HuH-7 (cell line): ENCODE measurements at places on chromosomes 3 and 15.

DNA sequence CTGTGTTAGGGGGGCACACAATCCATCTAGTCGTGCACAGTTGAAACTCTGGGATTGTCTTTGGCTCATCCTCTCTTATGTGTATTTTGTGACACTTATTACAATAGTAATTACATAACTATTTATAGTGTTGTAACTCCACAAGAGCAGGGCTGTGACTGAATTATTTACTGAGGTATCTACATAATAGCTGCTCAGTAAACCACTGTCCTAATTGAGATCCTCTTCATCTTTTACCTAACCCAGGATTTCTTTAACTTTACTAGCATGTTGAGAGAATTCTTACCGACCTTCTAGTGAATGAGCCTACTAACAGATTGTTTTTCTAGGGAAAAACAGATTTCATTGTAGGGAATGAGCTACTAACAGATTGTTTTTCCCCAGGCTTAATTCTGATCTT, 11.1 kb downstream of the KLHL18 start:
- DNase-seq: no peak

DNA sequence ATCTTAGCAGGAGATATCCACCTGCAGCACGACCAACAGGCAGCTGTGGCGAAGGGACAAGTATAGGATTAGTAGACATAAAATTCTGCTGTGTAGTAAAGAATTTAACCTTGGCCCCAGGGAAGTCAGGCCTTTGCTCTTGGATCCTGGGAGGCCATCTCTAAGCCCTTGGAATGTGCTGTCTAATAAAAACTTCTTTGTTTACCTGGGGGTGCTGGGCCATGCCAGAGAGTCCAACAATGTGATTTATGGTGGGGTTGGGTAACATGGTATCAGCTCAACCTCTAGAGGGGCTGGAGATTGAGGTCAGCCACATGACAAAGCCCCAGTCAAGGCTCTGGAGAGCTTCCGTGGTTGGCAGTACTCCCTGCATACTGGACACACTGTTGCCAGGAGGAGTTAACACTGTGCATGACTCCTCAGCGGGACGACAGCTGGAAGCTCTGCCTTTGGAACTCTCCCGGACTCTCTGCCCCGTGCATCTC, 52.4 kb downstream of the HEG1 start:
- DNase-seq: peak; percentile 83

DNA sequence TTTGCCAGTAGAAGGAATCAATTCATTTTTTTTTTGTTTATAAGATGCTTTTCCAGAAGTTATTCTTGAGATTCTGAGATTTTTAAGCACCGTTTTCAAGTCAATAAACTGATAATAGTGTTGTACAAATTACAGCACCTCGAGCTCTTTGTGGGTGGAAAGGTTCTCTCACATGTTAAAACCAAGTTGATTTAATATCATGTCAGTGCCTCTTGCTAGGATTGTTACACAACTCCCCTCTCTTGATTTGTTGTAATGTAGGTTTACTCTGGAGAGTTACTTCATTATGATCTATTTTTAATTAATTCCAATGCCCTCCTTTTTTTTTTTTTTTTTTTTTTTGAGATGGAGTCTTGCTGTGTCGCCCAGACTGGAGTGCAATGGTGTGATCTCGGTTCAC, 25.8 kb upstream of the UBXN7 start:
- DNase-seq: no peak

GRCh38 chr3:98326945-98327344, 26.7 kb upstream of the OR5K4 start:
- DNase-seq: no peak

DNA sequence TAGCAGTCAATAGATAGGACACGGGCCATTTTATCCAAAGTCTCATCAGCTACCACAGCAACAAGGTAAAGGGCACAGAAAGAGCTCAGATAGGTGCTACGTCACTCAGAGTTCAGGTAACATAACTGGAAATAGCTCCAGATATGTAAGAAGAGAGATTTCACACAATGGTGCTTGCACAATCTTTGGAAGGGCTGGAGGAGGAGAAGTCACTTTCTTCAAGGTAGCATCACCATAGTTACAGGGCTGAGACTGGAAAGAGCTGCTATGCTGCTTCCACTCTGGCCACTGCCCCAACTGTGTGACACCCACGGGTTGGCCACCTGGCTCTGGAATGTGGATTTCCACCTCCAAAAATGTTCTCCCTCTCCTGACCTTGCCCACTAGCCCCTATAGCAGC, 448.8 kb upstream of the THBS1 start:
- no peak for DNase-seq

DNA sequence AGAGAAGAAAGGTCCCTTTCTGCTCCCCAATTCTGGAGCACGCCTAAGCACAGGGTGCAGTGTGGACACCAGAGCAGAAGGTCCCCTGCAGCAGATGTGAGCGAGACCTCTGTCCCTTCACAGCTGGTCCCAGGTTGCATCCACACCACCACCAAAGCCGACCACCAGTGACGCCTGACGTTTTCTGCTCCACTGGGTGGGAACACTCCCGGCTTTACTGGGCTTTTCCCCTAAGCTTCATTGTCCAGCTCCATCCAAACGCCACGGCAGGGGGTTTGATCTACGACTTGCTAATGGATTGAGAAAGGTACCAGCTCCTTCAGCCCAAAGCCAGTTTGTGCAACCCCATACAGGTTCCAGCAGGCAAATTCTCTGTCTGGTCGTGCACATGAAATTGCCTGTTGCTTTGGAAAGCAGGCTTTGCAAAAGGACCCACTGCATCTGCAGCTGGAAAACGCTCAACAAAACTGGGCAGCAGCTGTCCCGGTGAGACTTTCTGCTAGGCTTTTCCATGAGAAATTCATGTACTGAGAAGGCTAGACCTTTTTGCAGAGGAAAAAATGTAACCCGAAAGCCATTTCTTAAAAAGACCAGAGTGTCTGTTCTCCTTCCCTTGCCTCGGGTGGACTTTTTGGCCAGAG, 31.1 kb downstream of the ADAMTS17 start:
- no peak for DNase-seq

- DNase-seq: no peak
Observed at GRCh38 chr3:194313560-194314387, 37.4 kb downstream of the CPN2 start.

DNA sequence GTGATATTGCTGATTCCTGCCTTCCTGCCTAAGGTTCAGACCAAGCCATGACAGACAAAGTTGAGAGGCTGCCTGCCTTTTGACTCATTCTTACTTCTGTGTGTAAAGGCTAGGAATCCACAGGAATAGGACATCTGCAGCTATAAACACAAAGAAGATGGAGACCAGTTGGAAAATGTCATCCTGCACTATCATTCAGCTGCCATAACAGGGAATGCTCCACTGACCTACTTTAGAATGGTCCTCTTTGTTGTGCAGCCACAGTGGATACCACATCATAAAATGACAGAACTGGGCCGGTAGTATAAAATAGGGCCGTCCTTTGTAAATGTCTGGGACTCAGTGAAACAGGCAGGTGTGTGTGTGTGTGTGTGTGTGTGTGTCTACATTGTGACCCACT, 75.1 kb downstream of the STAC start:
- DNase-seq: no peak

GRCh38 chr15:52716536-52716935, 37.3 kb upstream of the ATOSA start:
- DNase-seq: no peak

DNA sequence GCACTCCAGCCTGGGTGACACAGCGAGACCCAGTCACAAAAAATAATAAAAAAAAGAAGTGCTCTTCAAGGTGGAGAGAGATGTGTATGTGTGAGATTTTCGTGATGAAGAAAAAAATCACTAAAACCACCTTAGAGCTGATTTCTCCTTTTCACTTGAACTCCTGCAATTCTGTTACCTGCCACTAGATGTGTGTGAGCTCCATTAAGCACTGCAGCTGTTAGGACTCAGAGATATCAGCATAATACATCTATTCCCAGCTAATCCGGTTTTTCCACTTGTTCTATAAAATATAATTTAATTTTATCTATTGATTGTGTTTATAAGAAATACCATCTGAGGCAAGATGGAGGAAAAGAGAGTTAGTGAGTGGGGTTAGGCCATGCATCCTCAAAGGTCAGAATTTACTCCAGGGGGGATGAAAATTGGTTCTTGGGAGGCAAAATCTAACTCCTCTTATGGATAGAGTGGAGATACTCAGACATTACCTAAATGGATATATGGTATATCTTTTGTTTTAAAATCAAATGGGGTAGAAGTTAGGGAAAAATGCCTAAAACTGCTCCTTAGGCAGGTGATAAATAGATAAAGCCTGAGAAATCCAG, 152.7 kb downstream of the IL20RB start:
- peak; percentile 27 for DNase-seq

GRCh38 chr3:125147491-125147820, 65.1 kb downstream of the SLC12A8 start:
- no peak for DNase-seq
